Stimulated activated CD4-positive, alpha-beta T cell treated with anti-CD3 and anti-CD28 coated beads, Interleukin-4, amount 100 ng/mL, for 1 hour (primary cell): ENCODE measurements at places on chromosomes 7 and 10.

DNA sequence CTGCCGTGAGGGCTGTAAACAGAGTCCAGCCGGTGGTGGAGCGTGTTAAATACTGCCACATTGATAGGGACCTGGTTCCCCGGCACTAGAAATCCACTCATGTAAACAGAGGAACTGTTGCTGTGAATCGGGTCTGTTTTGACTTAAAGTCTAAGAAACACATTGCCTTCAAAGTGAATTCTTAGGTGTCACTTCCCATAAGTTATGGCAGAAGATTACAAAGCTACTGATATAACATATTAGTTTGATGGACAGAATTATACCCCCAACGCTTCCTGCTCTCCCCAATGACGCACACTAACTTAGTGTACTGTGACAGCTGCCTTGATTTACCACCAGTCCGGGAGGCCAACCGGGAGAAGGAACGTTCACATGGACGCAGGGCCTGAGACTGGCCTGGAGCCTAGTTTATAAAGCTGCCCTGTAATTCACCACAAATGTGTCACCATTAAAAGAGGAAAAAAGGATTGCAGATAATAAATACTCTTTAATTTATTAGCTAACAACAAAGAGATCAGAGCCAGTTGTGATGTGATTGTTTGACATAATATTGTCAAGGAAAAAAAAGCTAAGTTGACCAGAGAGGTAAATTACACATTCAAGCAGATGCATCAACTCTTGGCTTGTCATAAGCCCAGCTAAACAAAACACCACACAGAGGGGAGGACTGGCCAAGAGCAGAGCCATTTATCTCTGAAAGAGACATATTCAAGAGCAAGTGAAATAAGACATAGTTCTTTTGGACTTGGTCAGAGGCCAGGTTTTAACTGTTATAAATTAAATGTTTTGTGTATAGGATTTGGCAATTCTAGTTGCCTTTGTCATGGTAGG is 820.6 kb downstream of the LRMDA start:
- DNase-seq = no peak

GRCh38 chr7:148882841-148883265 is 1.2 kb downstream of the EZH2 start:
- no peak for DNase-seq

DNA sequence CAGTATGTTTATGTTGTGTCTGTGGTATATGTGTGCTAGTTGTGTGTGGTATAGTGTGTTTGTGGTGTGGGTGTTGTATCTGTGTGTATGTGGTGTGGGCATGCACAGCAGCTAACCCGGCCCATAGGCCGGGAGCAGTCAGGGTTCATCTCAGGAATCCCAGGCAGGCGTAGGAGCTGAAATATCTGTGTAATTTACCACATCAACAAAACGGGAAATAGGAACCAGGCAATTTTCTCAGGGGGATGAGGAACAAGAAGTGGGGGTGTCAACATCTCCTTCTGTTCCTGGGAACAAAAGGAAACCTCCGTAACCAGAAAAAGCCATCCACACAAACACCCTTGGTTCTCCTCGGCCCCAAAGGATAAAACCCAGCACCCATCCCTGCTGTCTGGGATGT is 24.5 kb upstream of the ZNF488 start:
- DNase-seq = no peak

GRCh38 chr7:88289564-88290025 is 17.1 kb downstream of the STEAP4 start:
- no peak for DNase-seq
